ENCODE measurements at places on chromosomes 3 and 15. TPM values are rescaled to one million over a fixed set of nuclear protein-coding genes. Genes with fewer than 3 reads are reported as not detected.

The PLSCR2 gene
- not detected for total RNA-seq

The SPESP1 gene
- total RNA-seq, result not detected

The EPHB1 gene
- 0.62 TPM for total RNA-seq

The DZIP1L gene
- not detected for total RNA-seq

The ZNF445 gene
- total RNA-seq, result 33.3 TPM

The ROPN1B gene
- total RNA-seq, result not detected

The ZNF501 gene
- 3.2 TPM for total RNA-seq

The LOXL1 gene
- total RNA-seq, result 0.36 TPM

The SUCLG2 gene
- total RNA-seq, result 28.2 TPM

The CAMKV gene
- not detected for total RNA-seq

The LRTM1 gene
- not detected for total RNA-seq

All from natural killer cell treated with Interleukin-12 subunit alpha and Interleukin-12 subunit beta and Interleukin-15 and Interleukin-18, amount 100 ng/mL, for 72 hours (primary cell).